Activated T-helper 2 cell treated with anti-CD3 and anti-CD28 coated beads, Interferon-gamma antibody, Interleukin-2, Interleukin-4, amounts not matched to agents 10 μg/mL and 5 μg/mL and 100 μg/mL, durations not matched to agents 14 hours and 24 hours and 36 hours (primary cell): ENCODE measurements at places on chromosomes 3 and 15. TPM values are rescaled to one million over a fixed set of nuclear protein-coding genes. Genes with fewer than 3 reads are reported as not detected.

CNTN4 gene
- total RNA-seq = not detected in 2 replicates

KLHL40 gene
- not detected in 2 replicates for total RNA-seq

FBXL2 gene
- 0.07 TPM in 1 of 2 replicates, not detected in the other for total RNA-seq

PLA2G4F gene
- not detected in 2 replicates for total RNA-seq

DNA sequence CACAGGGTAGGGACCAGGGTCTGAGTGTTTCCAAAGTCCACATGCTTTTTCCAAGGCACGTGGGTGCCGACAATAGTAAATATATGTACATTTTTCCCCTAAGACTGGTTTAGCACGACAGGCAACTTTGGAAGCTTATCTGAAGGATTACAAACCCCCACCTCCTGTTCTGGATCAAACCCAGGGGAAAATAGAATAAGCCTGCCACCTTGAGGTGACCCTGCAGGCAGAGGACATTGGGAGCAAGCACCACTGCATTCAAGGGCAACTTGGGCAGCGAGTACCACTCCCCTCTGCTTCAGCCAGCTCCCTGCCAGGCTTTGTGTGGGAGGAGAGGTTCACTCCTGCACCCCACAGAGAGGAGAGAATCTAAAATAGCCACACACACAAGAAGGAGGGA lies 44.8 kb downstream of the KBTBD12 start:
- H3K36me3 ChIP-seq = no peaks in the 10 kb centered on the region
- H3K27ac ChIP-seq = no peak overlapping the region
- H3K4me3 ChIP-seq = no peak overlapping the region
- no peaks in the 10 kb centered on the region for H3K4me1 ChIP-seq

GRCh38 chr3:23659274-23659673 lies 146.5 kb upstream of the UBE2E1 start:
- H3K27ac ChIP-seq = no peak overlapping the region
- no peaks in the 10 kb centered on the region for H3K4me1 ChIP-seq
- H3K36me3 ChIP-seq = no peaks in the 10 kb centered on the region
- H3K27me3 ChIP-seq = peaks cover 4% of the 10 kb centered on the region
- DNase-seq = no peak

DNA sequence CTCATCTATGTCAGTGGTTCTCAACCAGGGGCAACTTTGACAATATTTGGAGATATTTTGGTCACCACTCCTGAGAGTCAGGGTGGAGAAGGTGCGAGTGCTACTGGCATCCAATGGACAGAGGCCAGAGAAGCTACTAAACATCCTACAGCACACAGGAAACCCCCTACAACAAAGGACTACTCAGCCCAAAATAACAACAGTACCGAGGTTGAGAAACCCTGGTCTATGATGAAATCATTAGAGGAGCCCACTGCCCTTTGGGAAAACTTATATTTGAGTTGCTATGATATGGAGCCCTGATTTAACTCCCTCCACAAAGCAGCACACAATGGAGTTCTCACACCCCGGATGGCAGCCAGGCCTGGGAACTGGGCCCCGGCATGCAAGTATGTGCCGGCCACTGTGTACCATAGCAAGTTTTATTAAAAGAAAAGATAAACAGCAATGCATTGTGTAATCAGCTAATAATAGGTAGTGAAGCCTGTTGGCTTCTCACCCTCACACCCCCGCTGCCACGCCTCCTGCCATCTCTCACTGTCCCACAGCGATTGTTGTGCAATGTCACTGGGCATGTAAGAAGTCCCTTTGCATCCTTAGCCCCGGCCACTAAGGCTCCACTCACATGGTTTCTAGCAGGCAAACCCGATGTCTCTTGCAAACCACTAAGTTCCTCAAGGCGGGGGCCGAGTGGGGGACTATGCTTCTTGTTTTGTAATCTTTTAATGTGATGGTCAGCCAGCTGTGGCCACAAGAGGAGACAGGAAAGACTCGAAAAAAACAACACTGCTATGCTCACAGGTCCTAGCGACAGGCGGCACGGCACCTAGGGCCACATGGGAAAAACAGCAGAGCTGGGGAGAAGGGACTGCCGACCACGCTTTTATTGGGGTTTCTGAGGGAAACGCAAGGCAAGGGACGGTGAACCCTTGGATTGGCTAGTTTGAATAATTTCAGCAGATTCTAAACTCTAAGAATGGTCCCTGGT lies 110.0 kb downstream of the AQP9 start:
- H3K27ac ChIP-seq = no peak overlapping the region
- DNase-seq = no peak
- no peaks in the 10 kb centered on the region for H3K36me3 ChIP-seq
- H3K4me3 ChIP-seq = no peak overlapping the region

DNA sequence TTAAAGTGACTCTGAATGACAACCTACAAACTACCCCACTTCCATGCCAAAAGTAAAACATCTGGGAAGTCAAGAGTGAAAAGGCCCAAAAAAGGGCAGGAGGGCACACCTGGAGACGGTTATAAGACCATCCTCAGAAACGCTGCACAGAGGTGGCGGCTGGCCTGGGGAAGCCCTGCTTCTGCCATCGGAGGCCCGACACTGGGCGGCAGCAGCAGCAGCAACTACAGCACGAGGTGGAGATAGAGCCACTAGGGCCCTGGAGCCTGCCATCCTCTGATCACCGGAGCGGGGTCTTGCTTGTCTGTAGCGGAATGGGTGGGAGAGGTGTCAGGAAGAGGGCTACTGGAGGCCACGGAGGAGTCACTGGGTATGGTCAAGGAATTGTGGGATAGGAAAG lies 283.3 kb downstream of the ADAMTS17 start:
- H3K27me3 ChIP-seq = no peaks in the 10 kb centered on the region
- no peak overlapping the region for H3K4me3 ChIP-seq
- no peaks in the 10 kb centered on the region for H3K36me3 ChIP-seq
- H3K27ac ChIP-seq = no peak overlapping the region
- no peaks in the 10 kb centered on the region for H3K4me1 ChIP-seq

- no peaks in the 10 kb centered on the region for H3K36me3 ChIP-seq
- no peak overlapping the region for H3K27ac ChIP-seq
- H3K27me3 ChIP-seq = no peaks in the 10 kb centered on the region
- no peaks in the 10 kb centered on the region for H3K4me1 ChIP-seq
- H3K4me3 ChIP-seq = no peak overlapping the region
Observed at GRCh38 chr3:69994919-69995318, 4.6 kb upstream of the SAMMSON start.
